Natural killer cell treated with Interleukin-12 subunit alpha and Interleukin-12 subunit beta and Interleukin-15 and Interleukin-18, amount 100 ng/mL, for 72 hours (primary cell): ENCODE measurements at places on chromosomes 5 and 9. TPM values are rescaled to one million over a fixed set of nuclear protein-coding genes. Genes with fewer than 3 reads are reported as not detected.

PAEP gene
- total RNA-seq: not detected

MEF2C gene
- total RNA-seq: 3.5 TPM

KCNV2 gene
- not detected for total RNA-seq

EQTN gene
- total RNA-seq: not detected

ZNF618 gene
- 1.4 TPM for total RNA-seq

HSPA4 gene
- 136 TPM for total RNA-seq

MAPK9 gene
- total RNA-seq: 47.0 TPM
